Right lung (tissue), 10 donors: ENCODE measurements at places on chromosomes 4 and X. TPM values are rescaled to one million over a fixed set of nuclear protein-coding genes. Genes with fewer than 3 reads are reported as not detected.

MAGEB10 gene
- polyA plus RNA-seq, result not detected

FOXR2 gene
- not detected for polyA plus RNA-seq

TACR3 gene
- polyA plus RNA-seq, result 2.1 TPM

CNKSR2 gene
- polyA plus RNA-seq, result 12.7 TPM

PNMA6A gene
- polyA plus RNA-seq, result 2.5 TPM

CSAG2 gene
- not detected for polyA plus RNA-seq

EMCN gene
- polyA plus RNA-seq, result 43.2 TPM

CFAP99 gene
- 1.1 TPM for polyA plus RNA-seq

MAGIX gene
- polyA plus RNA-seq, result 2.1 TPM

DNA sequence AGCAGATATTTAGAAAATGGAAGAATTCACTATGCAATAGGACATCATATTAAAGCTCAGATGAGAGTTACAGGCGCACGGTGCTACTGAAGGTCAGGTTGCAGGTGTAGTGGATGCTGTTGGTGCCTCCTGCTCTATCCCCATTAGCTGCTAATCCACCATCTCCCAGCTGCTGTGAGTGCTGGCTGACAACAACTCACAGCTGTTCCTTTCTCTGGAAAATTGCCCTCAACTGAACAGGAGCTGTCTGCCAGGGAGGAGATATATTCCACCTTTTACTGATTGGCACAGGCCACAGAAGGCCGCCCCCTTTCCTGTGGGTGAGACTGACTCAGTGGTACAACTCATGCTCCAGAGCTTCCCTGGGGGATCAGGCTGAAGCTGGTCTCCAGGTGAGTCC, 48.7 kb downstream of the UCHL1 start:
- no peak for DNase-seq

DNA sequence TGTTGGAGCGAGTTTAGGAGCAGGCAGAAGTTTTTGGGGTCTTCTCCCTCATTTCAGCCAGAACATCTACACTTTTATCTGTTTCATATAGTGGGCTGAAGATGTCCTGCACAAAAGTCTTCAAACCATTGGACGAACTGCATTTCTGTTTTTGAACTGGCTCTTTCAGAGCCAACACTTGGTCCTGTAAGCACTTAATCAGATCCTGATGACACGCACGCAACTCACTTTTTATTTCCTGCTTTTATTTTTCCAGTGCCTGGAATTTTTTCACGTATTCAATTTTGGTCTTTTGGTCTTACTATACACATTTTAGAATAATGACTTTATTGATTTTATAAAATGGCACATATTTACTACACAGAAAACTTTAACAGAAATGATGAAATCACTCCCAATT, 40.2 kb upstream of the NKX3-2 start:
- DNase-seq, result no peak

DNA sequence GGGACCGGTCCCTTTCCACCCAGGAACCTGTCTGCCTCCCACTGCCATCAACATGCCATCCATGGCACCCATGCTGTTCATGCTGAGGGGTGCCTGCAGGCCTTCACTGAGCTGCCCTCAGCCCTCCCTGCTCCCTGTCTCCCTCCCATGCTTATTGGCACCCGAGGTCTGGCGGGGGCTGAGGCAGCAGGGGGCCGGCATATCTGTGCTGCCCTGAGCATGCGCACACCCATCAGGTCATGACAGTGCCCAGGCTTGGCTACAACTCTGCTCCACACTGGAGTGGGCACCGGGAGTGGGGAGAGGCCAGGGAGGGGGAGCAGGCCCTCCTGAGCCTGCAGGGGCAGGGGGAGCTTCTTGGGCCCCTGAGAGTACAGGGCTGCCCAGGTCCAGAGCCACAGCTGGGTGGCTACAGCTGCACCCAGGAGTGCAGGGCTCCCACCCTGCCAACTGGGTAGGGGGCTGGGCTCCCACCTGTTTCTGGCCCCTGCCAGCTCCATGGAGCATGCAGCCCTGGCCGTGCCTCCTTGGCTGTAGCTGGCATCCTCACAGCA, 395.8 kb upstream of the DMD start:
- no peak for DNase-seq

- no peak for DNase-seq
Observed at GRCh38 chrX:17552044-17552650, 177.1 kb downstream of the NHS start.

DNA sequence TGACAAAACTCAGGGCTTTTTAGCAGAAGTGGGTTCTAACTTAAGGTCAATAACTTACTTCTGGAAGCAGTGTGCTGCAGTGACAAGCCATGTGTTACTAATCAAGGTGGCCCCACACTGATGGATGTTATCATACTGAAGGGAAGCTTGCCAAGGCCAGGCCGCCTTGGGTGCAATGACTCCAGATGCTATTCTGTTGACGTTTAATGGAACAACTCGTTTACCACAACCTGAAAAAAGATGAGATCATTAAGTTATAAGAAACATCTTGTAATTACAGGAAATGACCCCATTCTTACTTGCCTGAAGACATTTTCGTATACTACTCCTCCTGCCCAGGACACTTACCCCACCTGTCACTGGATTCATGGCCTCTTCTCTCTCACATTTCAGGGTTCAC, 38.9 kb upstream of the TMPRSS11D start:
- no peak for DNase-seq

GRCh38 chr4:8872402-8873291, 1.0 kb upstream of the HMX1 start:
- DNase-seq, result no peak

DNA sequence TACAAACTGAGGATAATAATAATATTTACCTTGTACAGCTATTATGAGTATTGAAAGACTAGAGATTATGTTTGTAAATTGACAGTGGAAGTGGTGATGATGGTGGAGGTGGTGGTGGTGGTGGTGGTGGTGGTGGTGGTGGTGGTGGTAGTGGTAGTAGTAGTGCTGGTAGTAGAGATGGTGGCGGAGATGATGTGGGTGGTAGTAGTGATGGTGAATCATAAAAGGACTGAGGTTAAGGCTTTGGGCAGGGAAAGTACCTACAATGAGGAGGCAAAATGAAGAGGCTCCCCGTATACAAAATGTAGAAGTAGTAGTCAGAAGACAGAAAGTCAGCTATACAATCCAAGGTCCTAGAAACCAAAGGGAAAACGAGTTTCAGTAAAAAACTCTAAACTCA, 214.1 kb downstream of the BCOR start:
- DNase-seq, result no peak

GRCh38 chrX:9318766-9319165, 146.1 kb upstream of the TBL1X start:
- DNase-seq, result no peak

GRCh38 chrX:73850124-73851013, 287.4 kb downstream of the CHIC1 start:
- no peak for DNase-seq

DNA sequence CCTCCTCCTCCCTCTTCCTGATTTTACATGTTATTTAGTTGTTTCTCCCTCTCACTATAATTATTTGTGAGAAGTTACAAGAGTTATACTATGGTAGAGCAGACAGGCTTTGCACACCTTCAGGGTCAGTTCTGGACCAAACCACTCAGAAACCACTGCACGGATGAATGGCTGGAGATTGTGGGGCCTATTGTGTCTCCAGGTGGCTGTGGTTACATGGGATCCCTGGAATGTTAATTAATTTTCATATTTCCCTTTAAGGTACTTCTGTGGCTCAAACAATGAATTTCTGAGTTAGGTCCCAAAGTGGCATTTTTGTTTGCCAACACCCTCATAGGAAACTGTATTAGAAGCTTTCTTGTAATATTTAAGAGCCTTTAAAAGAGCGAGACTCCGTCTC, 151.9 kb downstream of the BMPR1B start:
- no peak for DNase-seq

DNA sequence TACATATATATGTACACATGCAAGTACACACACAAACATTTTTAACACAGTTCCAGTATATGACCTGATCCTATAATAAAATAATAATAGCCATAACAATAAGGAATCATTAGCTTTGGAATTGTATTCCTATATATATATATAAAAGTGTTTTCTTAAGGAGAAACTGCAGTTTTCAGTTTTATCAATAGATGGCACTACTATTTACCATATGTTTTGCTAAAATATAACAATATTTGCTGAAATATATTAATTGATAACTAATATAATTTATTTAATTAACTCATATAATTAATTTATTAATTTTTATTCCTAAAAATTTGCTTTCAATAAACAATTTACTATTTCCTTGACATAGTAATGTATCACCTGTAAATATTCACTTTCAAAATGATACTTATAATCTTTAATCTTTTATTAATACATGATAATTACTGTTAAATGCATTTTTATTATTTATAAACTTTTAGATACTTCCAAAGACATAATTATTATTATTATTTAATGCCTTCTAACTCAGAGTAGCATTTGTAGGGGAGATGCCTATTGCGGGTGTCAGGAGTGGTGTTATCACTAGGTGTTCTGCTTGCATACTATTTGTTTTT, 599.5 kb downstream of the FSTL5 start:
- DNase-seq, result no peak

- no peak for DNase-seq
Observed at GRCh38 chrX:49001521-49002090, 458 bp downstream of the GRIPAP1 start.

- DNase-seq, result no peak
Observed at GRCh38 chr4:180539284-180539683, 1703.9 kb upstream of the TENM3 start.

- peak; percentile 30 for DNase-seq
Observed at GRCh38 chr4:20299515-20299914, 47.8 kb downstream of the SLIT2 start.

DNA sequence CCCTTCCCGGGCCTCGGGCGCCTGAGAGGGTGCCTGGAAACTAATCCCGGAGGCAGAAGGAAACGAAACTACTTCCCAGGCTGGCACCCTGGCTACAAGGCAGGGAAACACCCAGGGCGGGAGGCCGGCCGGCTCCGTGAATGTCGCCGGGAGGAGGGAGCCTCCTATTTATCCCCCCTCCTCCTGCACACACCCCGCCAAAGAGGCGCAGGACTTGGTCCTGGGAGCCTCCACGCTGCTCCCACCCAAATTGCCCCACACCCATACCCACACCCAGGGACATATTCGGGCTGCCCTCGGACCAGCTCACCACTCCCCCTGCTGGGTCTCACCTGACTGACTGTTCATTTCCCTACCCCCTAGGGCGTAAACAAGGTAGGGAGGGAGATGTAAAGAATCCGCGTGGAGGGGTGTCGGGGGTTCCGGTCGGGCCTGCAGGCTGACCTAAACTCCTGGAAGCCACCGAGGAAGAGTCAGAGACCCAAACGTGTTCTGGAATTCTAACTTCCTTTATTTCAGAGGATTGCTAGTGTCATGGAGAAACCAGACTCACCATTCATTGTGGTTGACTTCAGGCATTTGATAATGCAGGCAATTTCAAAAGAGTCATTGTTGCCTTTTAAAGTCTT, at the start of gene BTC:
Gene BTC, minus strand, starts transcription at position 142 of the 629 bp plus-strand sequence. CDS start 198 bp downstream, outside the sequence.
- DNase-seq, result peak; percentile 32

DNA sequence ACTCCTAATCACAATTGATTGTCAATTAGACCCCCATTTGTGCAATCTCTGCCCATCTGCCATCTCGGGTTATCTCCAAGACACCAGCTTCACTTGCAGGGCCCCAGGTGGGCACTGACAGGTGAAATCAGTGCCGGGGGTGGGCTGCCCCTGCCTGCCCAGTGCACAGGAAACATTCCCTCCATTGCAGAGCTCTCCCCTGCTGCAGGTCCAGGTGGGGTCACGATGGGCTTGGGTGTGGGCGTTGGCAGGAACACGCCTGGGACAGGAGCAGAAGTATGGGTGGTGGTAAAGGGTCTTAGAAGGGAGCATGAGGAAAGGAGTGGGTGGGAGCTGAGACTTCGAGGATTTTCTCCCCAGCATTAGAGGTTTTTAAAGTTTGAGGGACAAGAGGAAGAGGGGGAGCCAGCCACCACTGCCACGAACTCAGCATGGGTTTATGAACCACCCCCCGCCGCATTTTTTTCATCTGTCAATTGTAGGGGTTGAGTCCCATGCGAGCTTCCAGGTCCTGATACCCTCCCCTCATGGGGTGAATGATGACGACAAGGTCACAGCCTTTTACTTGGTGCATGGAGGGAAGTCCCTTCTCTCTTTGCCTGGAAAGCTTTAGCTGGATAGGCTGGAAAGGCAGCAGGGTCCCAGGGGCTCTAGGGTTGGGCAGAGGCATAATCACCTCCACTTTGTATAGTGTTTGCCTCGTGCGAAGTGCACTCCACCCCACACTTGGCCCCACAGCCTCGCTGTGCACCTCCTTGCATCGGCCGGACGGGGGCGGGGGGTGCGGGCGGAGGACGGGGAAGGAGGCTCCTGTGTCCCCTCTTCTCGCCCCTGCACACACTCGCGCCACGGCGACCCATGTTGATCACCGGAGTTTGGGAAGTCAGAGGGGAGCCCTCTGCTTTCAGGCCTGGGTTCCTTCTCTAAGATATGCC, 3.5 kb upstream of the NKX1-1 start:
- no peak for DNase-seq

- DNase-seq, result no peak
Observed at GRCh38 chrX:11580789-11581188, 84.9 kb downstream of the ARHGAP6 start.

DNA sequence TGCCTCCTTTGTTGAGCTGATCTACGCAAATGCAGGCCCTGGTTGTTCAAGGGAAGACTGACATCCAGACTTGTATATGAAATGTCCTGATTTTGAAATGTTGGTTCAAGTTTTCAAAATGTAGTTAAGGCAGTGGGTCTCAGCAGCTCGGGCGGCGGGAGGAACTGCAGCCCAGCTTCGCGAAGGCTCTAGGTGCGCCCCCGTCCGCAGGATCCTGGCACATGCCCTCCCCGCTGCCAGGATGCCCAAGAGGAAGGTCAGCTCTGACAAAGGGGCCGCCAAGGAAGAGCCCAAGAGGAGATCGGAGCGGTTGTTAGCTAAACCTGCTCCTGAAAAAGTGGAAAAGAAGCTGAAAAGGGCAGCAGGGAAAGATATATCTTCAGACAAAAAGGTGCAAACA, 1310.1 kb downstream of the ADGRL3 start:
- DNase-seq, result no peak

- no peak for DNase-seq
Observed at GRCh38 chrX:49172280-49172780, 632 bp downstream of the PLP2 start.

DNA sequence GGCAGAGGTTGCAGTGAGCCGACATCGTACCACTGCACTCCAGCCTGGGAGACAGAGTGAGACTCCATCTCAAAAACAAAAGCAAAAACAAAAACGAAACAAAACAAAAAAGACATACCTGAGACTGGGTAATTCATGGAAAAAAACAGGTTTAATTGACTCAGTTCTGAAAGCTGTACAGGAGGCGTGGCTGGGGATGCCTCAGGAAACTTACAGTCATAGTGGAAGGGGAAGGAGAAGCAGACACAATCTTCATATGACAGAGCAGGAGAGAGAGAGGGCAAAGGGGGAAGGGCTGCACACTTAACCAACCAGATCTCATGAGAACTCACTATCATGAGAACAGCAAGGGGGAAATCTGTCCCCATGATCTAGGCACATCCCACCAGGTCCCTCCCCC, 229.5 kb downstream of the STK32B start:
- no peak for DNase-seq

GRCh38 chr4:112411781-112412550, 104.0 kb downstream of the NEUROG2 start:
- no peak for DNase-seq

- DNase-seq, result no peak
Observed at GRCh38 chr4:8850830-8851188, 20.8 kb downstream of the HMX1 start.
